ENCODE measurements at places on chromosomes 7 and 10.

- DNase-seq, result no peak
Observed at GRCh38 chr7:23372611-23373010, 73.5 kb downstream of the MALSU1 start.

- no peak for DNase-seq
Observed at GRCh38 chr10:48672596-48673265, 11.9 kb upstream of the WDFY4 start.

DNA sequence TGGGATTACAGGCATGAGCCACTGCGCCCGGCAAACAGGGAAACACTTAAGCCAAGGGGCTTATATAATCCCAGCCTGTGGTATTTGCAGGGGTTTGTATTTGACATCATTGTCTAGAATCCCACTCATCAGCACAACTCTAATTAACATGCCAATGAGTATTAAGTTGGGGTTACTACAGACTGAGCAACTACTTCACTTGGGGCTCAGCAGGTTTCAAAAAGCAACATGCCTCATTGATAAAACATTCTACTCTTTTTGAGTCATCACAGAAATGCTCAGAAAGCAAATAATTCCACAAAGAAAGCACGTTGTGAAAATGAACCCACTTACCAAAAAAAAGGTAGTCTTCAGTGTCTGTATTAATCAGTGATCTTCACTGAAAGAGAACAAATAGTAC, 236.9 kb upstream of the CELF2 start:
- no peak for DNase-seq

DNA sequence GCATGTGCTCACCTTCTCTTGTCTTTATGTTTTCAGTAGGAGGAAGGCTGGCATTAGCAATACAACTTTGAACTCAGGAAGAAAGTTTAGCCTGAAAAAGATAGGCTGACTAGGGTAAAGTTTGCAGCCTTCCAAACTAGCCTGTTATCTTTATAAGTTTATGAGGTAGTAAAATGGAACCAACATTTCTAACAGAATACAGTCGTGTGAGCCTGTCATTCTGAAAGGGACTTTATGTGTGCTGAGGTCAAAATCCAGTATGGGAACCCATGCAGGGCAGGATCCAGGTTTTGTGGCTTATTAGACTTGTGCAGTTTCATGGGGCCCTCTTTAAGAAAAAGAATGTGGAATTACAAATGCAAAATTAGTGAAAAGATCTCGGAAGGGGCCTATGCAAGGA, 201.0 kb upstream of the PRPS1L1 start:
- no peak for DNase-seq

- DNase-seq, result no peak
Observed at GRCh38 chr10:37520488-37520887, 336.9 kb downstream of the ZNF248 start.

DNA sequence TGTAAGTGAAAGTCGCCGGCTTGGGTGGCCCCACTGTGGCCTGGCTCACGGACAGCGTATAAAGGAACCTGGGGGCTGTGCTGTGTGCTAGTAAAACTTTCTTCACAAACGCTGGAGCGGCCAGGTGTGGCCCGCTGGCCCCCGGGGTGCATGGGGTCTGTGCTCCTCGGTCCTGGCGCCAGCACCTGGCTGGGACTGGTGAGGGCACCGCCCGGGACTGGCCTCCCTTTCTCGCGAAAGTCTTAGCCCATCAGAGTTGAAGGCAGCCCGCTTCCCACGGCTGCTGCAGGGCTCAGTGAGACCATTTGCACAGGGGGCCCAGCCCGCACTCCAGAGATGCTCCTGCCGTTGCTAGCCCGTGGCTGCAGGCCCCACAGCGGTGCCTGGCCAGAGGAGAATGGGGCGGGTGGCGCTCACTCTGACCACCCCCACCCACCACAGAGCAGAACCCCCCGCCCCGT, 5.8 kb downstream of the PWWP2B start:
- no peak for DNase-seq

DNA sequence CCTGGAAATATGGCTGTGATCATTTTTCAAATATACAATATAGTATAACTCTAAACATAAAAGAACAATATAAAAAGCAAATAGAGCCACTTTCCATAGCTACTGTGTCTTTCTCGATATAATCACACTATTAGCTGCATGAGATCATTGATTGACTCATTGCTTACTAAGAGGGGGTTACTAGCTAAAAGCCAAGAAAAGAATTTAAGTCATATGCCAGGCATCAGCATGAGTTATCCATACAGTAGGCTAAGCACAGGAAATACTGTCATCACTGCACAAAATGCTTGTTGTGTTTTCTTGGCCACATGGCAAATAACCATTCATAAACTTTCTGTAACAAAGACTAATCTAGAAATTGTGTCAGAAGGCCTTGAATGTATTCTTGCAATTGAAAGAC, 18.8 kb upstream of the ABCB5 start:
- DNase-seq, result peak; percentile 95

DNA sequence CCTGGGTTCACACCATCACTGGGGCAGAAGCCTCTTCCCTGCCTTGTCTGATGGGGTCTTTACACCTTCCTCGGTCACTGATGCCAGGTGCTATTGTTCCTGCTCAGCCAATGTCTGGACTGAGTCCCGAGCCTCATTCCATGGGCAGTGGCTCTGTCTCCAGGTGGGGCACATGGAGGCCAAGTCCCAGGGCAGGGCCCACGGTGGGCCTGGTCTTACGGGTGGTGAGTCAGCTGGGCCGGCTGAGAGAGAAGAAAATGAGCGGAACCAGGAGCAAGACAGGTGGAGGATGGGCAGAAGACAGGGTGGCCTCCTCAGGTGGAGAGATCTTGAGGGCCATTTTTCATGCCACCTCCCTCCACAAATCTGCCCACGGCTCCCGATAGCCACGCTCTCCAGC, 131.7 kb upstream of the FAM20C start:
- no peak for DNase-seq

DNA sequence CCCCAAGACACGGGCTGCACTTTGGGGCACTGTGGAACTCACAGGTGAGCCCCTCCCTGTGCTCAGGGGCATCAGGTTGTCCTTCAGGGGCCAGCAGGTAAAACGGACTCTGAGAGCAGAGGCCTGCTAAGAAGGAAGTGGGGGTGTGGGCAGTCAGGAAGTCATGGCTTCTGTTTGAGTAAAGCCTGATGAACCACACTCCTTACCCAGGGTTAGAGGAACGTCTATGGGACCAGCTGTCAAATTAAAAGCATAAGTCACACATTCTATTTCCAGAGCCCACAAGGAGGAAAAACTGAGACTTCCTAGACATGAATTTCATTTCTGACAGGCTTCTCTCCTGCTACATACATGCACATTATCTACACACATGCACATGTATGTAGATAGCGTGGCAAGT, 616.4 kb downstream of the SDK1 start:
- DNase-seq, result peak; percentile 1

DNA sequence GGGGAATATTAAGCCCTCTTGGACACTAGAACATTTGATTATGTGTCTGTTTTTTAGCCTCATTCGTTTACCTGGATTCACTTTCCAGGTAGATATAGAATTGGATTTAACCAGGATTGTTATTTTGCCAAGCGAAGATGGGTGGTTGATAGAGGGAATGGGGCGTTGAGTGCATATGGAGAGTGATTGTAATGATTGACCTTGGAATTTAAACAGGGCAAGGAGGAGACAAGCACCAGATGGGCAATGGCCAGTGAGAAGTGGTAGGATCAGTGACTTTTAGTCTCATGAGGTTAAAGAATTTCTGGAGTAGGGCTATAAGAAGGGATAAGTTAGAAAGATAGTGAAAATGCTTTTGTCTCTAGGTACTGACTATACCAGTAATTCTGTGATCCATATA, 211.2 kb upstream of the CSTF2T start:
- DNase-seq, result no peak

DNA sequence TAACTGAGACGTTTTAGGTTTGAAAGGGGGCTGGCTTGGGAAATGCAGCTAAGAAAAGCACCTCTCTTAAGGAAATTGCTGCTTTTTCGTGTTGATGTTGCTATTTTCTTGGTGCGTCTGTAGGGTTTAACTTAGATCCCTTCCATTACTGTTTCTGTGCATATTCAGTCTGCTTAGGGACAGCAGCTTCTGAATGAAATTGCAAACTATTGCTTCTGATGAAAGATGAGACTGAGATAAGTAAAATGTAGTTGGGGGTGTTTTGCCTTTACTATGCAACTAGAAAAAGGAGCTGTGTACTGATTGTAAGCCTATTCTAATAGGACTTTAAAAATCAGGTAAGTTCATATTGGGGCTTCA, 772 bp downstream of the HDAC9 start:
- no peak for DNase-seq

- DNase-seq, result peak; percentile 29
Observed at GRCh38 chr7:95684037-95684436, 87.7 kb upstream of the PDK4 start.

DNA sequence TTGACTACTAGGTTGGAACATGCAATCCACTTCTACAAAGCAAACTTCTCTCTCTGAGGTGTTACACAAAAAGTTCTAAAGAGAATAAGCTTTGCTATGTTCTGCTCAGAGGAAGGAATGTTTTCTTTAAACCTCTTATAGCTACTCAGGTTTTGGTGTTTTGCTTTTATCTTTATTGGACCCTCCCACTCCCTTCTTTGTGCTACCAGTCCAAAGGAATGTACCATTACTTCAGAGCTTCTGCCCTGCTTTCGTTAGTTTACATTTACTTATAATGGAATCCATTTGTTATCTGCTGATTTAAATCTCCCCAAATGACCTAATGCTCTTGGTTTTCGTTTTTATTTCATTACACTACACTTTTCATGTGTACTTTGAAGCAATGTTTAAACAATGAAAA, 154.9 kb downstream of the ATE1 start:
- no peak for DNase-seq

DNA sequence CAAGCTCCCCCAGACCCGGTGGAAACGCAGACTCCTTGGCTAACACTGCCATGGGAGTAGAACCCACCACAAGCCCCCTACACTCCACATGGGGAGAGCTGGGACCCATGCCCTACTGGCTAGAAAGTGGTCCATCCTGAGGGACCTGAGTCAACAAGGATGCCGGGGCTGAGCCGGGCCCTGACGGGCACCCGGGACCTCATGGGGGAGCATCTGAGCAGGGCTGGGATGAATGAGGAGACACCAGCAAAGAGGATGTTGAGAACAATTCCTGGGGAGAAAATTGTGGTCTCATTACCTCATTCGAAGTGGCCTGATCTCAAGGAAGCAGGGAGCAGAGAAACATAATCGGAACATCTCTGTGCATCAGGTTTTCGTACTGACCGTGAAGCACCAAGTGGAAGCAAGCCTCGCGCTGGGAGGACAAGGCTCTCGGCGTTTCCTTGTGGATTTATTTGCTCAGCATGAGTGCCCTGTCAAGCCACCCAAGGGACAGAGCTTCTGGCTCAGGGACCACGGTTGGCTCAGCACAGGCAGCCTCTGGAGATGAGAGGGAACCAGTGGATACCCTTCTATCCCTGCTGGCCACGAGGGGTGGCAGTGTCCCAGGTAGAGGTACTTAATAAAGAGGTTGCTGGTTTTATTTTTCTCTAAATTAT, 132.2 kb upstream of the FAM20C start:
- no peak for DNase-seq

GRCh38 chr10:84354623-84355022, 26.2 kb downstream of the CCSER2 start:
- DNase-seq, result no peak

DNA sequence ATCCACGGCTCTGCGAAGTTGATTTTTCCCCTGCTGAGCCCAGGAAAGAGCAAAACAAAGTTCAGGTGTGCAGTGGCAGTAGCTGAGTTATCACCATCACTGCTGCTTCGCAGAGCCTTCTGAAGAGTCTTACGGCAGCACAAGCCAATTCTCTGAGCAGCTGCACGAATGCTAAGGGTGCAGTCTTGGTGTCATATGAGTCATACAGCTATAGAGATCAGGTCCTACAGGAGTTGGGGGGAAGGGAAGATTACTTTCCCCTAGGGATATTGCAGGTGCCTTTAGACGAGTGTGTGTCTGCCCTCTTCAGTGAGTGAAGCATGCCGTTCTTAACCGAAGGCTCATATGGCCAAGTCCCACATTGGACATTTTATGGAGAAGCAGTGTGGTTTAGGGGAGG, 227.8 kb downstream of the CELF2 start:
- no peak for DNase-seq

GRCh38 chr10:43287056-43288007, 20.5 kb upstream of the RASGEF1A start:
- DNase-seq, result peak; percentile 64

DNA sequence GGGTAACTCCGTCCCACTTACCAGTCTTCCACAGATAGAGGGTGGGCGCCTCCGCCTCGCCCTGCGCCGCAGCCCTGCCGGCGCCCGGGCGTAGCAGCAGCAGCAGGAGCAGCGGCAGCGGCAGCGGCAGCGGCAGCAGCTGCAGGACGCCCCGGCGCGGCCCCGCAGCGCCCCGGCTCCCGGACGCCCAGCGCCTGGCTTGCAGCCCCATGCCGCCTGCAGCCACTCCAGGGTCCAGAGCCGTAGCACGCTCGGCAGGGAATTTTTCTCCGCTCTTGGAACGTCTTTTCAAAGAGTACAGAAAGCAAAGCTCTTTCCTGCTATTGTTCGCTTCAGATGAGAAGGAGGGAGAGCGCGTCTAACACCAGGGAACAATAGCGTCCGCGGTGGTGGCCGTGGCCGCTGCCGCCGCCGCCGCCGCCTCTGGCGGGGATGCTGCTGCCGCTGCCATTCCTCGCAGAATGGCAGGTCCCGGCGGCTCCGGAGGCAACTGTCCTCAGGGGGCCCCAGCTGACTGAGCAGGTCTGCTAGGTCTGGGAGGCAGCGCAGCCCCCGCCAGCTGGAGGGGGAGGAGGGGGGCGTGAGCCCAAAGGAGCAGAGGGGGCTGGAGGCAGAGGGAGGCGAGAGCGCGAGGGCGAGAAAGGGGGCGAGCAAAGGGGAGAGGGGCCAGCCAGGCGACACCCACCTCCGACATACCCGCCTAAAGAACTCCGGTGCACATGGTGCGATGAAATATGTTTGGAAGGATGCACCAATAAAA, at the start of gene THSD7A:
THSD7A (minus strand) TSS at position 463 of the 760 bp plus-strand sequence; CDS start at position 211, 252 bp downstream.
- no peak for DNase-seq

DNA sequence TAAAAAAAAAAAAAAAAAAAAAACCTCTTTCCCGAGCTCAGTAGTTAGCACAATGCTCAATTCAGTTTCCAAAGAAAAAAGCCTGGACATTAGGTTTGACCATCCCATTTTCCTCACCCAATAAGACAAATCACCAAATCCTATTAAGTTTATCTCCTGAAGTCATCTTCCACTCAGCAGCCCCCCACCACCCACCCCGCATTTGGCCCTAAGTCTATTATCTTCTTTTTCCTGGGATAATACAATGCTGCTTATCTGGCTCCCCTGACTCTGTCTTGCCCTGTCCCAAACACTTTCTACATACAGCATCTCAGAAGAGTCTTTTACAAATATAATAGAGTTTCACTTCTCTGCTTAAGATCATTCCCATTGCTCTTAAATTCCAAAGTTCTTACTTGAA, 17.8 kb upstream of the LMOD2 start:
- no peak for DNase-seq
